CD4-positive, alpha-beta T cell treated with Interleukin-10 for 1 hour (primary cell): ENCODE measurements at places on chromosomes 3 and 15.
A peak's percentile ranks its signal among the peaks of the same experiment; 100 is the strongest.

- no peak for DNase-seq
Measured at GRCh38 chr15:65837301-65838294, 31.7 kb upstream of the RAB11A start.

DNA sequence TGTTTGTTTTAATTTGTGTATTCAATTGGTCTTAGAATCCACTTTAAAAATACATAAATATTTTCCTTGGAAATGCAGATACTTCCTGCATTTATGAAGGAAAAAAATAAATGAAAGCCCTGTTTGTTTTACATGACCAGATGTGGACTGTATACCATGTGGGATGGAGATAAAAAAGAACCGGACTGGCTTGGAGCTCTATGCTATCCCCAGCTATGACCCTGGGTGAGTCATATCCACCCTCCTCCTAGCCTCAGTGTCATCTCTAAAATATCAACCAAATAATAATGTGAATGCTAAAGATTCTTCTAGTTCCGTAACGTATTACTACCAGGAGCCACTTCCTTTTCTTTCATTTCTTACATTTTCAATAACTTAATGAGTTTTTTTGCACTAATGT, 44.5 kb upstream of the PDZRN3 start:
- no peak for DNase-seq

- no peak for DNase-seq
Measured at GRCh38 chr3:108297647-108298046, 1.3 kb downstream of the HHLA2 start.

DNA sequence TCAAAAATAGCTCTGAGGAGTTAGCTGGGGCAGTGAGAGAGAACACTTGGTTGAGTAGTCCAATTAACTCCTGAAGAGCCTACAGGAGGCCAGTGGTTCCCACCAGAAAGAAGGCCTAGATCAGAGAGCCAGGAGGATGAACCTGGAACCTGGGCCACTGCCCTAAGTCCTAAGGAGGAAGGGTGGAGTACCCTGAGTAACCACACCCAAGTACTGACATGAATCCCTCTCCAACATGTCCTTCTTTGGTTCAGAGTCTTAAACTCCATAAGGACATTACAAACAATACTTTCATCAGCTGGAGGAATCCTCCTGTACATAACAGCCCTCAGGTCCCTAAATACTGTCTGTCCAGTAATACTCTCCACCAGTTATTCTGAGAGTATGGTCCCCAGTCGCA, 25.6 kb upstream of the C3orf62 start:
- DNase-seq, result no peak

GRCh38 chr15:62343397-62343796, 178.3 kb upstream of the C2CD4B start:
- no peak for DNase-seq

DNA sequence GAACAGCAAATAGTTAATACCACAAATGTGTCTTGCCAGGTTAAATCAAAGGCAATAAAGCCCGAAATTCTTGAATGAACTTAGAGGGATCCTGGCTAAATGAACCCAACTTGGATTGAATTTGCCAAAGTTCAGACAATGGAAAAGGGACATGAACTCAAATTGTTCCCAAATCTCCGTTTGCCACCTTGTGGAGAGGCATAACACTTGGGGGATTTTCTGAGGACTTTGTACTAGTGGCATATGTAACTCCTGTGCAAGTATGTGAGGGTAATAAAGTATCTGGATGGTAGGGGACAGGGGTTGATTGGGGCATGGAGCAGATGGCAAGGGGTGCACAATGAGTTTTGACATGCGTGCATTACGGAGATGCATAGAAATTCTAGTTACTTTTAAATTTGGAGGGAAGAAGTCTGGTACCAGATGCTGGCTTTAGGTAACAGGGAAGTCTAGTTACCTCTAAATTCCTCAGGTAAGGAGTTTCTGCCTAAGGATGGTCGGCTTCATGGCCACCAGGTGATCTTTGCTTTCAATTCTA, 1.2 kb upstream of the TCAIM start:
- DNase-seq, result no peak

DNA sequence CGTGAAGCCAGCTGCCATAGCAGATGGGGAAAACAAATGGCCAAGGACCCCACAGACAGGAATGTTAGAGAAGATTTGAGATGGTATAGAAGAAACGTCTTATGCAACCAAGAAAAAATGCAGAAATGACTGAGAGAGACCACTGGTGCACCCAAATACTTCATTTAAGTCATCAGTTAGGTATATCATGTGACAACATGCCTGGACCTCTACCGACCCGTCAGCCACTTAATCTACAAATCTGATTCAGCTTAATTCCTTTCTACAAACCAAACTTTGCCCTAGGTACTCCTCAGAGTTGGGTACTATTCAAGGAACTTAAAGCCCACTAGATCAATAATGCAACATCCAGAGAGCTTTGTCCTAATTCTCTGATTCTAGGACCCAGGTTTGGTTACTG, 126.0 kb upstream of the UBE2E2 start:
- no peak for DNase-seq

GRCh38 chr3:187186801-187187421, 10.4 kb upstream of the RTP1 start:
- DNase-seq, result no peak

GRCh38 chr3:27721717-27722564, at the start of gene EOMES:
EOMES (minus strand) TSS chr3:27722323; CDS start chr3:27722294, 29 bp downstream.
- peak; percentile 82 for DNase-seq

DNA sequence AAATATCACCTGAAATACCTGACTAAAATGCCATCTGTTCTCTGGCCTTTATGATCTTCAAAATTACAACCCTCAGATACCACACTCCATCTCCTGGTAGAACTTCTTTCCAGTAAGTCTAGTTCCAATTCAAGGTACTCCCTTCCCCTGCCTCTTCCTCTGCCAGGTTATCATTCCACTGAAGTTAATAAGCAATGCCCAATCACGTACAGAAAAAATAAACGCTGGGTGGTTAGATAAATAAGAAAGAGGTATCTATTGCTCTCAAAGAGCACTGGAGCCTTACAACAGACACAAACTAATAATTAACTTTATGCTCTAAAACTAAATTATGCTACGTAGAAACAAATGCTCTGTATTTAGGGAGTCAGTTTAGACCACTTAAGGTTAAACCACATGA, 112.5 kb downstream of the MYO9A start:
- DNase-seq, result no peak

DNA sequence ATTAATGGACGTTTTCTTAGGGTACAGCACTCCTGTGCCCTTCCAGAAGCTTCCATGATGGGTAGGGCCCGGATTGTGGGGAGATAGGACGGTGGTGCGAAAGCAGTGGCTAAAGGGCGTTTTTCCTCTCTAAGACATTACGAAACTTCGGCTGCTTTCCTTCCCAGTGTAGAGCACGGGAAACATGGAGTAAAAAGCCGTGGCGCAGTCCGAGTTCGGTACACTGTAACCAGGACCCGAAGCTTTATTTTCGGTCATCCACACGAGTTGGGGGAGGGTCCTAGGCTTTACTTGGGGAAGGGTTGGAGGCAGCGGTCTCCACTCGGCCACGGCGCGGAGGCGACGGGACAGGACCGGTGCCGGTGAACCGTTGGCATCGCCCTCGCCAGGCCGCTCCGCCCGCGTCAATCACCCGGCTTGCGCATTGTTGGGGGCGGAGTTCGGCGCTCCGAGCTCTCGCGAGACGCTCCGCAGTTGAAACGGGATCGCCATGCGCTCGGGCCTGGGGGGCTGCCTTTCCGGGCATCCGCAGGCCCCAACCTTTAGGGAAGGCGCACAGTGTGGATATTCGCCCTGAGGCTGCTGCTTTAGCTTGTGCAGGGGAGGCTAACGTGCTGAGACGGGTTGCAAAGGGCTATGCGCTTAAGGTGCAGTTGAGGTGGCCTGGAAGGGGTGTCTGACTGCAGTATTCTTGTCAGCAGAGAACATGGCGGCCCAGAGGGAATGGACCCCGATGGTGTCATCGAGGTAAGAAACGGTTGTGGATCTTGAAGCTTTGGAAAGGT, 546 bp downstream of the EIF4A2 start:
- DNase-seq, result peak; percentile 85

DNA sequence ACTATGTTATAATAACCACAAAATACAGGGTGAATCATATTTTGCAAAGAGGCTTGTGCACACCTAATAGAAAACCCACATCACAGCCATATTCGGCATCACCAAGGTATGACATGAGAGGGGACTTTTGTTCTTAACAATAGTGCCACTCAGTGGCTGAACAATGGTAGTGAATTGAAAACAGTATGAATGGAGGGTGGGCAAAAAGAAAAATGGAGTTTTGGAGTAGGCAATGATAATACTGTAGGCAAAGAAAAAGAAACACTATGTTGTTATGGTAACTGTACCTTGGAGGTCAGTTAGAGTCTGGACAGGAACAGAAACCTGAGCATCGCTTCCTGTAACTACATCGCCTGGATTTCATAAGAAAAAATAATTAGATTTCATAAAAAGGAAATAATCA, 348.6 kb downstream of the PLCL2 start:
- peak; percentile 77 for DNase-seq

- DNase-seq, result no peak
Measured at GRCh38 chr15:63938486-63939061, 104.8 kb upstream of the HERC1 start.

- DNase-seq, result no peak
Measured at GRCh38 chr3:83230841-83231240, 1469.4 kb upstream of the GBE1 start.

DNA sequence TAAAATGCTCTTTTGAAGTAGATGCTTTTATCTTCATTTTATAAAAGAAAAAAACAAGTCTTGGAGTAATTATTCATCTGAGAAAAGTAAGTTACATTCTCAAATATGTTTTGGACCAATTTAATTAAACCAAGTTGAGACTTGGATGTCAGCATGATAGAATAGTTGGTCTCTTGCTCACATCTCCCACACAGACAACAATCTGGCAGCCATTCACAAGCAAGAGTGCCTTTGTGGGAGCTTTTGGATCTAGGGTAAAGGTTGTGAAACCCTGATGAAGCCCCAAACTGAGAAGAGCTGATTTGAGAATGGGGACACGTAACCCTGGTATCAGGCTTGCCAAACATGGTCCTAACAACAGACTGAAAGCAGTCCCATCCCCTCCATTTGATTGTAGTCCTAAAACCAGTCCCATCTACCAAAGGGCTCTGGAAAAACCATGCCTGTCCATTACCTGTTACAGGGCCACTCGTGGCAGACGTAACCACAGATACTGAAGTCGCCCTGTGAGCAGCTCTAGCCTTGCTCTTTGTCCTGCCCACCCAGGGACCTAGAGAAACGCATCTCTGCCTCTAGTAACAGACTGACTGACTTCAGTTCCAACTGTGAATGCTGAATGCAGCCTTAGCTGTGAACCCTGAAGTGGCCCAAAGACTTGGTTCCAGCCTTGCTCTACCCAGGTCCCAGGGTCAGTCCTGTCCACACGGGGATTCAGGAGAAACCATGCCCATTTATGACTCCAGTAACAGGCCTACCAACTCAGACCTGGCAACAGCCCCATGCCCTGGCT, 145.5 kb upstream of the SYNPR start:
- DNase-seq, result no peak

GRCh38 chr3:177306252-177306651, 109.0 kb upstream of the TBL1XR1 start:
- no peak for DNase-seq

DNA sequence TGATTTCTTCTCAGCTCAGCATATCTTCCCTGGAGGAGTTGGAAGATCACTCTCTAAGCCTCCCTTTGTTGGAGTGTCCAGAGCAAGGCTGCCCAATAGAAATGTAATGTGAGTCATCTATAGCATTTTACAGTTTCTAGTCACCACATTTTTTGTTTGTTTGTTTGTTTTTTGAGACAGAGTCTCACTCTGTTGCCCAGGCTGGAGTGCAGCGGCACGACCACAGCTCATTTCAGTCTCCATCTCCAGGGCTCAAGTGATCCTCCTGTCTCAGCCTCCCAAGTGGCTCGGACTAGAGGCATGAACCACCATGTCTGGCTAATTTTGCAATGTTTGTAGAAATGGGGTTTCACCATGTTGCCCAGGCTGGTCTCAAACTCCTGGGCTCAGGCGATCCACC, 21.3 kb downstream of the KLHL6 start:
- DNase-seq, result no peak

GRCh38 chr3:177529716-177530335, 332.5 kb upstream of the TBL1XR1 start:
- DNase-seq, result no peak

GRCh38 chr15:64478863-64479262, 18.5 kb downstream of the ZNF609 start:
- DNase-seq, result no peak

- no peak for DNase-seq
Measured at GRCh38 chr15:66772604-66773128, 70.6 kb downstream of the SMAD6 start.

DNA sequence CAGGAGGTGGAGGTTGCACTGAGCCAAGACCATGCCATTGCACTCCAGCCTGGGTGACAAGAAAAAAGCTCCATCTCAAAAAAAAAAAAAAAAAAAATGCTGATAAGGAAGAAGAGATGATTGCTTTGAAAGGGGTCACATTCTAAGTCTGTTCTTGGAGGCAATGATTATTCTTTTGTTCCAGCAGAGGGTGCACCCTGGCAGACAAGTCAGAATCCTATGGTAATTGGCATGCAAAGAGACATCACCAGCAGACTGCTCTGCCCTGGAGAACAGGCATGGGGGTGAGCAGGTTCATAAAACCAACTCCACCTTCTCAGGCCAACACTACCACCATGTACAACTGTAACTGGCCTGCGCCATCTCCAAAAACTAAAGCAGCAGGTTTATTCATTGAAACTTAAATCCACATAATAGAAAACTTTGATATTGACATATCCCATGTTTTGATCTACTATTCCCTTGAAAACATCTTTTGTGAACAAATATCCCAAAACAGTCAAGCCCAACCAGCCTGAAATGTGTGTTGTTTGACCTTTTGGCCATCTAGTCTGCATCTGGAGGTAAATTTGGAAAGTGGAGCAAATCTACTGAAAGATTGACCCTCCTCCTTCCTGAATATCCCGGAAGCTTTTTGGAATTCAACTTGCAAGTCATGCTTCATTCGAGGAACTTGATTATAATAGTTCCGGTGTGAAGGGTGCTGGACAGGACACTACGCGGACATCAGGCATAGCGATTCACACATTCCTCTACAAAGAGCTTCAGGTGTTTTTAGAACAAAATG, 100.3 kb downstream of the MECOM start:
- DNase-seq, result no peak

GRCh38 chr3:137360531-137361201, 402.9 kb downstream of the IL20RB start:
- DNase-seq, result no peak

DNA sequence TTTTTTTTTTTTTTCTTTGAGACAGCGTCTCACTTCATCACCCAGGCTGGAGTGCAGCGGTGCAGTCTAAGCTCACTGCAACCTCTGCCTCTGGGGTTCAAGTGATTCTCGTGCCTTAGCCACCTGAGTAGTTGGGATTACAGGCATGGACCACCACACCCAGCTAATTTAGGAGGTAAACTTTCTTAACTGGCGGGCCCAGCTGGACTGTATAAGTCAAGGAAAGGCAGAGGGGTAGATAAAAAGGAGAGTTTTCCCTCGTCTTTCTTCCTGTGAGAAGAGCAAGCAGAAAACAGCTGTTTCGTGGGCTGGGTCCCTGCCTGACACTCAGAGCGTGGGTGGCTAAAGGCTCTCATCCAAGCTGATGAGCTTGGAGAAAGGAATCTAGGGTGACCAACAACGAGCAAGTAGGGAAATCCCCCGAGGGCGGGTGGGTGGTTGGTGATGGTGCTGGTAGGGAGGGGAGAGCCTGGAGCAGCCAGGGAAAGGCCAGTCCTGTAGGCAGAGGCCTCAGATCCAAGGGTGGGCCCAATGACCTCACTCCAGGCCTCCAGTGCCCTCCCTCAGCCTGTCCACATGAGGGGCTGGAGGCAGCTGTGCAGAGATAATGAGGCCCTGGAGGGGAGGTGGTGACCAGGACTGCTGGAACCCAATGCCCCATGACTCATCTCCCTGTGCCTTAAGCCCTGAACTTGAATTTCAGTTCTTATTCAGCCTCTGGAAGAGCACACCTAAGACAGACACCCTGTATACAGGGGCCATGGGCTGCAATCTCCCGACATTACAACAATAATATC, 43.1 kb upstream of the LIMD1 start:
- no peak for DNase-seq
